ENCODE measurements at places on chromosomes 3 and 15. TPM values are rescaled to one million over a fixed set of nuclear protein-coding genes. Genes with fewer than 3 reads are reported as not detected.

GOLGA6B gene
- not detected for total RNA-seq

RTP2 gene
- not detected for total RNA-seq

ZNF660 gene
- total RNA-seq, result 11.1 TPM

ALPK3 gene
- under 0.01 TPM for total RNA-seq

CD96 gene
- not detected for total RNA-seq

STAG1 gene
- 13.7 TPM for total RNA-seq

BBS4 gene
- total RNA-seq, result 27.9 TPM

C3orf20 gene
- not detected for total RNA-seq

CYP1A2 gene
- not detected for total RNA-seq

MRPS25 gene
- total RNA-seq, result 32.5 TPM

MYRIP gene
- 36.1 TPM for total RNA-seq

RTP1 gene
- not detected for total RNA-seq

CD47 gene
- 180 TPM for total RNA-seq

IL12A gene
- 0.83 TPM for total RNA-seq

NR2E3 gene
- not detected for total RNA-seq

ACTRT3 gene
- total RNA-seq, result 4.2 TPM

ADAMTS7 gene
- 0.75 TPM for total RNA-seq

THRB gene
- not detected for total RNA-seq

CSPG5 gene
- total RNA-seq, result 0.04 TPM

TRIM42 gene
- not detected for total RNA-seq

LRRC3B gene
- total RNA-seq, result not detected

P3H2 gene
- not detected for total RNA-seq

ALG1L2 gene
- not detected for total RNA-seq

FOXB1 gene
- not detected for total RNA-seq

SAMD7 gene
- total RNA-seq, result not detected
